ENCODE measurements at places on chromosomes 12 and 14.

DNA sequence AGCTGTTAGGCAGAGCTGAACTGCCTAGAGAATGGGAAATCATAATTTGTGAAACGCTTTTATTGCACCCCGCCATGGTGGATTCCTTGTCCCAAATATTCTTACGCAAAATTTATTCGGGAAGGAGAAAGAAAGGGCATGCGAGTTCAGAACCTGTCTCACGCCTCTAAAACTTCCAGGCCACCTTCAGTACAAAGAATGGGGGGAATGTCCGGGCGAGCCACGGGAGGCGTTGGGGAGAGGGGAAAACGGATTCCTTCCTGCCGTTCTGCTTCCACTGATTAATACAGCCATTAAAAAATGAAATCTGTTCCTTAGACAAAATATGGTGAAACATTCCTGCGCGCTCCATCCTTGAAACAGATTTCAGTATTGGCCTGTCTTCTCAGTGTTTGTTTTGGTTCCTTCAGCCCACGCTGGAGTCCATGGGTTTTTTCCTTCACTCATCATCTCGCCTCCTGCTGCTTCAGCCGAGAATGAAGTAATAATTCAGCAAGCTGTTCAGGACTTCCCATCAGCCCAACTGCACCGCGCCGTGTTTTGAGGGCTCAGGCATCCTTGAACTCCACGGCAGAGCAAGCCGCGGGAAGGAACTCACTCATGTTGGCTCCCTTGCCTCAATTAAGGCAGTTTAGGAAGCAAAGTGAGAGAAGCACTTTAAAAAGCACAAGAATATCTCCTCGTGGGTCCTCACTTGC lies 47.7 kb upstream of the CDKN3 start:
- no peak for DNase-seq

GRCh38 chr12:44307506-44308168 lies 471.8 kb downstream of the TMEM117 start:
- no peak for DNase-seq

DNA sequence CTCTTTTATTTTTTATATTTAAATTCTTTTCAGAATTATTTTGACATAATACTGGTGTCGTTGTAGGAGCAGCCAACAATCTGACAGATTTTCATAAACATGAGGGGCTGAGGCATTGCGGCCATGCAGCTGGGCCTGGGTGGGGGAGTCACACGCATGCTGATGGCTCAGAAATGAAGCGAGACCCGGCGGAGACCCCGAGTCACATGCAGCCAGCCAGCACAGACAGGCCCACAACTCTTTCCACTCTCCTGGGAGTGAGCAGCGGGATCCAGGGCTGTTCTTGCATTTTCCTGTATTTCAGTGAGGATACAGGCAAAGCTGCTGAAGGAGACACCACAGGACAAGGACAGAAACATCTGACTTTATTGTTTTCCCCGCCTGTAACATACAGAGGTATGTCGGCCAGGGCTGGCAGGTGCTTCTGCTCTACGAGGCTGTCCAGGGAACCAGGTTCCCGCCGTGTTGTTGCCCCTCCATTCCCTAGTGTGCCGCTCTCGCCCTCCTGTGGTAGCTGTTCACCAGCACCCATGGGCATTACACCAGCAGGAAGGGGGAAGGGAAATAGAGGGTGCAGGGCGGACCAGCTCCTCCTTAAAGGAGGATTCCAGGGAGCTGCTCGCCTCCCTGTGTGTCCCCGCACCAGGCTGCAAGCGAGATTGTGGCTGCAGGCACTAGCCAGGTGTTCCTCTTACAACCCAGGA lies 30.5 kb downstream of the FZD10 start:
- DNase-seq = peak; percentile 12

GRCh38 chr12:39386335-39386734 lies 56.6 kb downstream of the KIF21A start:
- DNase-seq = no peak

GRCh38 chr14:99821519-99822508 lies 28.6 kb downstream of the EML1 start:
- peak; percentile 2 for DNase-seq

GRCh38 chr14:32090686-32091085 lies 13.6 kb downstream of the ARHGAP5 start:
- DNase-seq = no peak

DNA sequence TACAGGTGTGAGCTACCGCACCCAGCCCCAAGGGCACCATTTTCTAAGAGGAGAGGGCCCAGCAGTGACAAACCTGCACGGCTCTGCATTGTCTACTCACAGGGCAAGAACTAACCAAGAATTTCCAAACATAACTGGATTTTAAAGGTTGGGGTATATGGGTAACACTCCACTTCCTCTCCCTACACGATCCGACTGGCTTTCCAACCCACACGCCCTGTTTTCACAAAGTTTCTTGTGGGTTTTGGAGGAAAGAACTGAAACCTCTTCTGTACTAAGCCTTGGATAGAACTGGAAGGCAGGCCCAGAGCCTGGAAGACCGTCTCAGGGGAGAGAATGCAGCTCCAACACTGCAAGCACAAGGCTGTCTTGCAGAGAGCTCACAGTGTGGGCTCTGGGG lies 24.9 kb downstream of the SNRNP35 start:
- no peak for DNase-seq

DNA sequence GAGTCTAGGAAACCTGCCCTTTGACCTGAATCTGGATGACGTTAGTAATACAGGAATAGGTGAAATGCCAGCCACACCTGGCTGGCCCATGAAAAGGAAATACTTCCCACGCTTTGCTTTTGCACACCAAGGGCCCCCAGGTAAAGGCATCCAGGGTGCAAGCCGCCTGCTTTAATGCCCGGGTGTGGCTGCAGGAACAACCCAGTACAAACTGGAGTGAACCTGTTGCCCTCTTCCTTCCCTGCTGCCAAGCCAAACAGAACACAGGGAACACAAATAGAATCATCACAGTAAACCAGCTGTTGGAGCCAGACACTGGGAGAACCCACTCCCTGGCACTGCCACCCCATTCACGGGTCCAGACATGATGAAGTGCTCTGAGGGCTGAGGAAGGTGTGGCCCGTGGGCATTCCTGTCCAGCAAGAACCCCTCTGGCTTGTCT lies 24.2 kb upstream of the FOS start:
- peak; percentile 72 for DNase-seq

GRCh38 chr14:30143627-30144026 lies 216.0 kb upstream of the PRKD1 start:
- DNase-seq = no peak

- DNase-seq = no peak
Measured at GRCh38 chr12:22653075-22653474, 28.1 kb downstream of the ETNK1 start.

DNA sequence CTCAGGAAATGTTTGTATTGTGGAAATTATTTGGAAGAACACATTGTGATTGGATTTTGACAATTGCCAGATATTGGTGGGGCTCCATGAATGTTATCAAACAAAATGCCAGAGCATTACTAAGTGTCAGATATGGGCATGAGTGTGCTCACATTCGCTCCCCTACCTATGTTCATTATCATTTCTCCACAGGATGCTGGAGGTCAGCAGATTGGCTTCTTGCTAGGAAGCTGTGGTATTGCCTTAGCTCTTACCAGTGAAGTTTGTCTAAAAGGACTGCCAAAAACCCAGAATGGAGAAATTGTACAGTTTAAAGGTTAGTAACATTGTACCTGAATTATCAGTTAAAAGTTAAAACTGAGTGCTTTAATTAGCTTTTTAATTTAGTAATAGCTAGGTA lies 78.3 kb upstream of the ATF1 start:
- DNase-seq = no peak

DNA sequence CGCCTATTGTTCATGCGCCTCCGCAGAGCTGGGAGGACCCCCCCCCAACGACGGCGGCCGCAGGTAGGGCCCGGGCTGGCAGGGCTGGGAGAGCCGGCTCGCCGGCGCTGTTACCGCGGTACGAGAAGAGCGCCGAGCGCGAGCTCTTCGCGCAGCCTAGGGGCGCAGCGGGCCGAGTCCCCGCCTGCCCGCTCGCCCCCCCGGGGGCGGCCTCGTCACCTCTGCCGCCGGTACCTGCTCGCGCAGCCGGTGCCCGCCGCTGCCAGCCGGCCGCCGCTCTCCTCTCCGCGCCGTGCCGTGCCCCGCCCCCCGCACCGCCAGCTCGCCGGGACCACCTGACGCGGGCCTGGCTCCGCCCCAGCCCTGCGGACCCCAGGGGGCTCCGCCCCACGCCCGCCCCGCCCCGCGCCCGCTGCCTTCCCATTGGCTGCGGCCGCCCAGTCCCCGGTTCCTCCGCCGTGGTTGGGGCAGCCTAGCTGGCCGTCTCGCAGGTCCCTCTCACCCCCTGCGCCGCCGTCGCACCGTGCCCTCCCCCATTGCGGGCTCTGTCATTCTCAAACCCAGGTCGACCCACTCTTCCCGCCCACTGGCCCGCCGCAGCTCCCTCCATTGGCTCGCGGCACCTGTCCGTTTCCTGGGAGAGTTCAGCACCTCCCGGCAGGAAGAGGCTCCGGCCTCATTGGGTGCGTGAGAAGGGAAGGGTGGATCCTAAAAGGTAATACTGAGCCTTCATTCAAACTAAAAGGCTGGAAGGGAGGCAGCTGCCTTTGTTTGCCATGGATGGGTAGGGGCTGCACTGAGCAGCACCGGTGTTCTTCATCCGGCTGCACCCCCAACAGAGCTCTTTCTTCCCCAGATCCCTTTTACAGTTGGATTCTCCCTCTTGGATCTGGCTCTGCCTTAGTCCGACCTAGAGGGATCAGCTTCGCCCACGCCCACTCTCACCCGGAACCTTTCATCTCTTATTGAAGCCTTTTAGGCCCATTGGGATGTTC lies at the start of gene MAP3K9:
Gene MAP3K9 (minus strand): TSS at position 289 of the 995 bp plus-strand sequence. CDS start 342 bp downstream, outside the sequence.
- DNase-seq = peak; percentile 92

Measured in HT-29 (cell line).